ENCODE measurements at places on chromosomes 12 and 14. TPM values are rescaled to one million over a fixed set of nuclear protein-coding genes. Genes with fewer than 3 reads are reported as not detected.

The HSPB8 gene
- total RNA-seq: 10.4 TPM

DNA sequence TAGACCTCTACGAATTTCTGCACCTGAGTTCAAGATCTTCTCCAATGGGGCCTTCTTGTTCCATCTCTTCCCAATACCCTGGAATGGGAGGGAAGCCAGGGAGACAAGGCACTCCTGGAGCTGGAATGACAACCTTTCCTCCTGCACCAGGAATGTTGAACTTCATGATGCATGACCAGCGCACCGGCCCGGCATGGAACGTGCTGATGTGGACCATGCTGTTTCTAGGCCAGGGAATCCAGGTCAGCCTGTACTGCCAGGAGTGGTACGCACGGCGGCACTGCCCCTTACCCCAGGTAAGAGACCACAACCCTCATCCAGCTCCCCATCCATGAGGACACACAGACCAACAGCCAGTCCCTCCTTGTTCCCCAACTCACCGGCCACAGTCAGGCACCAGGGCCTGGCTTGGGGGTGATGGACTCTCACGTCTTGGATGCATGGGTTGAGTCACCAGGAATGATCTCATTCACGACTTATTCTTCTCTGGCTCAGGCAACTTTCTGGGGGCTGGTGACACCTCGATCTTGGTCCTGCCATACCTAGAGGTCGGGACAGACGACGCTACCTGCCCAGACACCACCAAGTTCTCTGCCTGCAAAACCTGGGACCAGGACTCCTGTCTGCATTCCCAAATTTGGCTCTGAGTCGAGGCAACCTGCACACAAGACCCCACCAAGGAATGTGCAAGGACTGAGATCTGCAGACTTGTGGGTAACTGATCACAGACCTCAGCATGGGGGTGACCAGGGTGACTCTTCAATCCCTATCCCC is 20.5 kb downstream of the SOAT2 start:
- DNase-seq: no peak

The ABCB9 gene
- 6.4 TPM for total RNA-seq

GRCh38 chr12:32765906-32766305 is 10.2 kb upstream of the YARS2 start:
- no peak for DNase-seq

GRCh38 chr12:65922077-65922476 is 97.8 kb downstream of the HMGA2 start:
- no peak for DNase-seq

DNA sequence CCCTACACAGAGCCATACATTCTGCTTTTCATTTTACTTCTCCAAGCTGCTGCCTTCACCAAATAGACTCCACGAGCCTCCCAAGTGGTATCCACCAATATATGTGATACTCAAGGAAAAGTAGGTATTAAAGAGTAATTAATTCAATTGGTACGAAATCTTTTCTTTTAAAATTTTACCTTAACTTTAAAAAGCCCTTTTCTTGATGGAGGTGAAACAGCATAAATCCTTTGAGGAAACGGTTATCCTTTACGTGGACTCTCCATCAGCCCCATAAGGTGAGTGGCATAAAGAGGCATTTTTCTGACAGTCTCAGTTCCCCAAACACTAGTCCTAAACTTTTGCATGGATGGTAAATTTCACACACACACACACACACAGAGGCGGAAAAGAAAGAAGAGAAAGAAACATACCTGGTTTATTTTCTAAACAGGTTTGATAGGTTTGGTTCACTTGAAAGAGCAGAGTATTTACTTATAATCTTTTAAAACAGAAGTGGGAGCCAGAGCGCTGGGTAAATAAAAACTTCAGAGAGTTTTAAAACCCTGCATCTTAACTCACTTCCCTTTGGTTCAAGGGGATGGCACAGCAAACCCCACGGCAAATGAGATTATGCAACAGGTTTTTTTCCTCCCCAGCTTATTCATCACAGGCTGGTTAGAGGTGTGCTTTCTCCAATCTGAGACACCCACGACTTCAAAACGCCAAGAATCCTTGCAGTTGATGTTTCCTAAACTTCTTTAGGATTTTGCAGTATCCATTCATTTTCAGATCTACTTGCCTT is 1.9 kb downstream of the DUSP16 start:
- DNase-seq: peak; percentile 46

DNA sequence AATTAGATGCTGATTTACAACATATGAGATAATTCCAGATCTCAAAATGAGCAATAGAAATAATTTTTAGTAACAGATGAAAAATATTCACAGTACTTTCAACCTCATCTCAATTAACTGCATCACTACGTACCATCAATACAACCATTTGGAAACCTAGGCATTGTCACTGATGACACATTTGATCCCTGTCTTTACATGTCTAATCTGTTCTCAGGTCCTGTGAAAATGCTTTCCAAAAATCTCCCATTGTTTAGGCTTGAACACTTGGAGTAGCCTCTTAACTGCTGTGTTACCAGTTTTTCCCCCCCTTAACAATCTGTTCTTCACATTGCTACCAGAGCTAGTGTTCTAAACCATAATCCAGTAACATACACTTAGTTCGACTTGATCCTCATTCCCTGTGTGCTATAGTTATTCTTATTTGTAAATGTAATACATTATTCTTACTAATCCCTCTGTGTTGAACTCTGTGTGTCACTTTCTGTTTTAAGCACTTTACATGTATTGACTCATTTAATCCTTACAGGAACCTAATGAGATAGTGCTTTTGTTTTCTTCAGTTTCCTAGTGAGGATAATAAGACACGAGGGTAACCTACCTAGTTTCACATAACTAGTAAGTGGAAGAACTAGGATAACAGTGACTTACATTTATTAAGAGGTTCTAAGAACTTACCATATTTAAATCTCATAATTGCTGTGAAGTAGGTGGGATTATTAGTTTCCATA is 41.7 kb downstream of the LARP4 start:
- no peak for DNase-seq

The PNP gene
- 74.8 TPM for total RNA-seq

GRCh38 chr12:76183459-76184186 is 99.1 kb upstream of the NAP1L1 start:
- DNase-seq: peak; percentile 18

DNA sequence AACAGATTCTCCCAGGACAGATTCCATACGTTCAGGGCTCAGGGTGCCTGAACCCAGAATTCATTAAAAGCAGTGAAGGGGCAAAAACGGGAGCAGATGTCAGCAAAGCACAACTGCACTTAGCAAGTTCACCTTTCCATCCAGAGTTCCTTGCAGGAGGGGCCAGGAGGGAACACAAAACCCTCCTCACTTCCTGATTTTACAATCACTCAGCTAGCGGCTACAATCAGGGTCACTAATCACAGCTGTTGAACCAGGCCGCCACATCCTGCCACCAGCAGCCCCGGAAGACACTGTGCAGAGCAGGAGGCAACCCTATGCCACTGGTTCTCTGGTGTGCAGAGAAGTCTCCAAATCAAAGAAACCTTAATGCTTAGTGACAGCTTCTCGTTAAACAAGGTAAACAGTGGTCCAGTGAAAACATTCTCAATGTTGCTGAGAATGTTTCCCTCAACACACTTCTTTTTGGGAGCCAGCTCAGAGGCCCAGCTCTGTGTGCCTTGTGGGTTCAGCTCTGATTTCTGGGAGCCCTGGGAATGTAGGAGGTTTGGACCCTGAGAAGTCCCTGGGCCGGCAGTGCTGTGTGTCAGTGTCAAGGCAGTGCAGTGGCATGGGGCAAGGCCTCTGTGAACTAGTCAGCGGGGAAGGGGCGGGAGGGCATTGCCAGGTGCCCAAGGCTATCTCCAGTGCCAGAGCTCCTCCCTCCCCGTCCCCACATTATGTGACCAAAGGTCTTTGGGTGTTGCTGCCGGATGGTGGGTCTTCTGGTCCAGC is 54.5 kb downstream of the VCPKMT start:
- peak; percentile 88 for DNase-seq

The DAO gene
- total RNA-seq: 4.8 TPM

DNA sequence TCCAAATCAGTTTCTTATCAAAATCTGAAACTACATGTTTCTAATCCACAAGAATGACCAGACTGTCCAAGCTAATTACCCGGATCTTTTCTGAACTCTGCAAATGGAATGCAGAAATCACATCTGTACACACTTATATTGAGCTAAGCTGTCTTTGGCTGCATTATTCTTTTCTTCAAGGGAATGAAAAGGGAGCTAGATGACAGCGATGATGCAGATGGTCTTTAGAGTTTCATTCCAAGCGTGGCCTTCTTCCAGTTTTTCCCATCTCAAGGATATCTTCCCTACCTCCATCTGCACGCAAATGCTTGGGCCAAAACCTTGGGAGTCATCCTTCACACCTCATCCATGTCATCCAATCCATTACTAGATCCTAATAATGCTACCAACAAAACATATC is 12.6 kb downstream of the KCNH5 start:
- no peak for DNase-seq

GRCh38 chr12:110744601-110745264 is 2.0 kb upstream of the PPP1CC start:
- peak; percentile 74 for DNase-seq

- DNase-seq: no peak
Measured at GRCh38 chr12:42767326-42767954, 177.9 kb upstream of the PRICKLE1 start.

The RPS6KA5 gene
- total RNA-seq: 27.2 TPM

- DNase-seq: no peak
Measured at GRCh38 chr14:33596211-33597080, 354.4 kb downstream of the EGLN3 start.

GRCh38 chr12:96054244-96054610 is 18.8 kb upstream of the LTA4H start:
- DNase-seq: no peak

- no peak for DNase-seq
Measured at GRCh38 chr12:15648558-15648957, 140.6 kb downstream of the EPS8 start.

- no peak for DNase-seq
Measured at GRCh38 chr12:107983756-107984472, 145.2 kb upstream of the WSCD2 start.

DNA sequence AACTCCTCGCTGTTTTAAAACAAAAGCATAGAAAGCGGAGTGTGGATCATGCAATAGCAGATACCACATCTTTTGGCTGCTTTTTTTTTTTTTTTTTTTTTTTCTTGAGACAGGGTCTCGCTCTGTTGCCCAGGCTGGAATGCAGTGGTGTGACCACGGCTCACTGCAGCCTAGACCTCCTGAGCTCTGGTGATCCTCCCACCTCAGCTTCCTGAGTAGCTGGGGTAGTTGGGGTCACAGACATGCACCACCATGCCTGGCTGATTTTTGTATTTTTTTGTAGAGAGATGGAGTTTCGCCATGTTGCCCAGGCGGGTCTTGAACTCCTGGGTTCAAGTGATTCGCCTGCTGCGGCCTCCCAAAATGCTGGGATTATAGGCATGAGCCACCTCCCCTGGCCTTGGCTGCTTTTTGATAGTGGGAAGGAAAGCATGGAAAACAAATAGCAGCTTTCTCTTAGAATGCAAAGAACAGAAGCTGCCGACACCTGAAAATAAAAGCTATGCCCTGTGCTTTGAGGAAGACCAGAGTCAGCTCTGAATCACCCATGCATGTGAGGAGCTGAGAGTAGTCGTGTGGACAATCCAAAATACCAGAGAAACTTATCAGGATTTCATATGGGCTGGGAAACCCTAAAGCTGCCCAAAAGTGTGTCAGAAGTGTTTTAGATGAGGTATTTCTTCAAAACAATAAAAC is 3.6 kb upstream of the ELK3 start:
- DNase-seq: no peak

The METTL17 gene
- 61.1 TPM for total RNA-seq

The PLEKHH1 gene
- 110 TPM for total RNA-seq

The SERPINA5 gene
- not detected for total RNA-seq

DNA sequence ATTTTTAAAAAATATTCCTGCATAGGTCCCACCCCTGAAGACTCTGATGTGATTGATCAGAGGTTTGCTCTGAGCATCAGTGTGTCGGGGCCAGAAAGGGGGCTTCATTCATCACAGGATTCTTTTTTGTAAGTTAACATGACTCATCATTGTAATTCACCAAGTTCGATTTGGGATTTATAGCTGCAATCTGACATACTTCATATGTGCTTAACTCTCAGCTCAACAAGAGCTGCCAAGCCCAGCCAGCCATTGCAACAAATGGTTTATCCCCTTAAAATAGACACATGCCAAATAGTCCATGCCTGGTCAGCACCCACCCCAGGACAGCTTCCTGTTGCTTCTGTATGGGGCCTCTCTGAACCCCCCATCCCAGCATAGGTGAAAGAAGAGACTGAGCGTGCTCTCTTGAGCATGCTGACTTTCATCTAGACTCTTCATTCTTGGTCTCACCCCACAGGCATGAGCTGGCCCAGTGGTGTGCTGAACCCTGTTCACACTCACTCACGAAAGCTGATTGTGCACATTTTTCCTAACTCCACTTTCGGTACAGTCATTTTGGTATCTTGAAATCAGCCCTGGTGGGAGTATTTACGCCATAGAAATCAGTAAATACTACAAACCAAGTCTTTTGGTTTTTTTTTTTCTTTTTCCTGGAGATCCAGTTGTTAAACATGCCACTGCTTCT is 101.4 kb downstream of the STAB2 start:
- no peak for DNase-seq

DNA sequence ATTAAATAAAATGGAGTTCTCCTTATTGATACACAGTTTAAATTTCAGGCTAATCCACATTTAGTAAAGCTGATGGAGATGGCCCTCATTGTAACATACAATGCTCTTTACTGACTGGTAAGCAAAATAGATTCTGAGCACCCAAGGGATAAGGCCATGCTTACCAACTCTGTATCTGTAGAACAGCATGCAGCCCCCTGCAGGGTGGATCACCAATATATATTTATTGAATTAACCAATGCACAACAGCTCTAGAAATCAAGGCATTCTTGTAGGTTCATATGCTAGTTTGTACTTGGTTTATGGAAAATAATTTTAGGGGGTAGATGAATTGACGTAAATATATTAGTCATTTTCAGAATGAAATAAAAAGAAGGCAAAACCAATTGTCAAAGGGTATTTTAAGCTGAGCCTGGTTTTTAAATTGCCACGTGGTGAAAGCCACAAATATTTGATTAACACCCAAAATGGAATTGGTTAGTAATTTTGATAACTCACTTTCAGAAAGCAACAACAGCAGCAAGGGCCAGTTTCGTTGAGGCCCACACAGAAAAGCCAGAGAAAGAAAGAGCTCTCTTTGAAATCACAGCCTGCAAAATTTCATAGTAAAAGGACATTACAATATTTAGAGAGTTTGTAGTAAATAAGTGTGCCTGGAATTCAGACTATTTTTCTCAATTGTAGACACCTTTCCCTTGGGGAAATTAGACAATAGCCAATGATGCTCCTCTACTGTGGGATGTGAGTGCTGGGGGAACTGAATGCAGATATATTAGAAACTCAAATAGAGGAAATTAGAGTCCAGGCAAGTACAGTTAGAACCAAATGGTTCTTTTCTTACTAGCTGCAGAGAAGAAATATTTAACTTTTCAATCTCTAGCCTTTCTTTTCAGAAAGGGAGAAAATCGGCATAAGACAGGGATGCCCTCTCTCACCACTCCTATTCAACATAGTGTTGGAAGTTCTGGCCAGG is 216.2 kb upstream of the ABCD2 start:
- no peak for DNase-seq

- DNase-seq: peak; percentile 36
Measured at GRCh38 chr14:96584199-96584906, 82.2 kb downstream of the PAPOLA start.

The AGAP2 gene
- total RNA-seq: 1.3 TPM

Data from mucosa of descending colon (tissue), 3 donors.